ENCODE measurements at places on chromosomes 12 and 14.

- DNase-seq = no peak
Observed at GRCh38 chr14:30387871-30388270, 171.1 kb upstream of the G2E3 start.

GRCh38 chr12:46269429-46270241 lies 792 bp upstream of the SLC38A1 start:
- DNase-seq = peak; percentile 66

DNA sequence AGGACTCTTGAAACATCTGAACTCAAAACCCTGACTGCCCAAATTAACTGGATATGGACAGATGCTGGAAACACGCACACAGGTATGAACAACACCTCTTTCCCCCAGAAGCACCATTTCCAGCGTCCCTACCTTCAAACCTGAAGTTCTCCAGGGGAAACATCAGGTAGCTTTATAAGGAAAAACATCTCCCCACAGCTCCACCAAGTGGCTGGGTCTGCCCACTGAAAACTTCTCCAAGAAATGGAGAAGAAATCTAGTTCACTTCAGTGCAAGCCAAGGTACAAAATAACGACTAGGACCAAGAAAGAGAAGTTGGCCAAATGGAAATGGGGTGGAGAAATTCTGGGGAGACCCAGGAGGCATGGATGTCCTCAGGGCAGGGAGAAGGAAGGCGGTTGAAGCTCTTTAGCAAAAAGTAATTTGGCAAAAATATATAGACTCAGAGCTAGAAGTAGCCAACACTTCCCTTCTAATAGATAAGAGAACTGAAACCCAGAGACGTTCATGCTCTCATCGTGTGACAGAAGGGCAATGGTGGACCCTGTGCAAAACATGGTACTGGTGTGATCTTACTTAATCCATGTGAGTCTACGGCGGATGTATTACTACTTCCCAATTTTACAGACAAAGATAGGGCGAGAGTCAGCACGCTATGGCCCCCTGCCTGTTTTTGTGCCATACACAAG lies 10.5 kb upstream of the NUAK1 start:
- DNase-seq = no peak

DNA sequence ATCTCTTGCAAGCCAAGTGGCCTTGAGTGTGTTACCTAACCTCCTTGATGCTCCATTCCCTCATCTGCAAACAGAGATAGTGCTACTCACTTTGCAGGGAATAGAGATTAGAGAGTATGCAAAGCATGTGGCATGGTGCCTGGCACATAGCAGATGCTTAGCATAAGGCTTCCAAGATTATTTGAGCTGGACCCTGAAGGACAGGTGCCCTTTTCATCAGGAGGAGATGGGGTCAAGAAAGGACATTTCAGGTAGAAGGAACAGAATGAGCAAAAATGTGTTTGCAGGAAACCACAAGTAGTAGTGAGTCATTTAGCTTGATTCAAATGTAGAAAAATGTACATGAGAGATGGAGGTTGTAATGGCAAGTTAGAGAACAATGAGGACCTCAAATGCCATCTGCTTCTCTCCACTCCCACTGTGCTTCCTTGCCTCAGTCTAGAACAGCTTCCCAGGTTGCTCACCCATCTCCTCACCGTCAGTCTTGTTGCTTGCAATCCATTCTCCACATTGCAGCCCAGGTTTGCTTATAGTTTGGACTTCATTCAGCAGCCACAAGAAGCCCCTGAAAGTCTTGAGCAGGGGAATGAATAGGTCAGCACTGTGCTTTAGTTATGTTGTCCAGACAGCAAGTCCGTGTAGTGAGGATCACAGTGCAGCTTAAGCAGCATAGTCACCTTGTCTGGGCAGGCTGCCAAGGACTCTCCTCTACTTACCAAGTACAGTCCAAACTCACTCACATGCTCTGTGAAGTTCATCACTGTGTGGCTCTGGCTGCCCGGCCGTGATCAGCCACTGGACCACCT lies 536.3 kb upstream of the CCDC196 start:
- peak; percentile 21 for DNase-seq

Measured in stimulated activated CD4-positive, alpha-beta T cell treated with anti-CD3 and anti-CD28 coated beads, Interleukin-12 subunit alpha, Interleukin-12 subunit beta, amount 100 ng/mL, for 48 hours (primary cell).